Hypothalamus (tissue), 51 donors: ENCODE measurements at places on chromosomes 7 and 10.

DNA sequence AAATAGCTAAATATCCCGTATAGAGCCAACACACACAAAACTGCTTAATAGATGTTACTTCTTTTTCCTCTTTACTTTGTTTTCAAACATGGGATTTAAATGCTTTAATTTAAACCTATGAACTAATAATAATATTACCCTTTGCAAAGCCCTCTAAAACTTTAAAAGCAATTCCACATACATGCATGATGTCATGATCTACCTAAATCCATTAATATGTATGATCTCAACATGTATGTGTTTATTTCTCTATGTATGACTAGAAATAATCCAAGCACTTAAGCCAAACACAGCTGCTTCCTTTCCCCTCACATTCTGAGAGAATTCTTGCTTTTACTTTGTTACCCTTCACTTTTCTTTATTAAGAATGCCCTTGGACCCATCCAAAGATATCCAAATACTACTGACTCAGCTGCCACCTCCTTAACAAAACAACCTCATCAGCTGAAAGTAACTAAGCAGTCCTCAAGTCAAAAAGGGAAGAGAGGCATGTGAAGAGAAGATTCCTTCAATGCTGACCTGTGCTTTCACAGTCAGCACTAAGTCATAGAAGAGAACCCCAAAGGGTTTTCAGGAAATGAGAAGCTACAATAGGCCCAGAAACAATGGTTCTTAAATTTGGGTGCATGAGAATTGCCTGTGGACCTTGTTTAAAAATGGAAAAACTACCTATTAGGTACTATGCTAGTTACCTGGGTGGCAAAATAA is 266.4 kb upstream of the LRGUK start:
- no peak for DNase-seq

- DNase-seq: no peak
Observed at GRCh38 chr7:155808549-155809331, 3.5 kb downstream of the SHH start.

- no peak for DNase-seq
Observed at GRCh38 chr10:36534471-36535002, 590.9 kb upstream of the ANKRD30A start.

DNA sequence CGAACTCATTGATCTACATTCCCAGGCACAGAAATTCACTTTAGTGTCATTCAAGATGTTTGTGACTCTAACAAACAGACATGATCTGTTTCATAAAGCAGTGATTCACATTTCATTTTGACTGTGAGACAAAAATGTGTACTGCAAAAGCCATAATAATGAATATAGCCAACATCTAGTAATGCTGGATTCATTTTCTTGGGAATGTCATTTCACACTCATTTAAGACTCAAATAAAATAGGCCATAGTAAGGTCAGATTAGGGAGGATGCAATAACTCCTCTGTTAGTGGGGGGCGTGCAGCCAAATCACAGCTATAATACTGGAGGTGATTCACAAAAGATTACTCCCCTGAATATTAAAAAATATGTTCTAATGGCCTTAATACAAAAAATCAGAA is 566.6 kb upstream of the ZWINT start:
- no peak for DNase-seq

DNA sequence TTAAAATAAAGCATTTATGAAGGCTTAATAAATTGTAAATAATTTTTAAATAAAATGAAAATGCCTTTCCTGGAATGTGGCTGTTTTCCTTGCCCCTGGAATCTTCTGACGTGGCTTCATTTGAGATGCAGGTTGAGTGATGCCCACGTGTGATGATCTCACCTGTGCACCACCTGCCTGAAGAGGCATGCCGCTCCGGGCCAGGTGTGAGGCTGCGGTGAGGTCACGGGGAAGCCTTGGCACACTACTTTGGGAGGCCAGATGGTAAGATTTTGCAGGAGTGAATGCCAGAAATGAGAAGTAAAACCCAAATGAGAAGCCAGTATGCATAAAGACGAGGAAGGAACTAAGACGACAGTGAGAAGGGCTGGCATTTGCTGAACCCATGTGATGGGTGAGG is 36.2 kb downstream of the GOT1 start:
- no peak for DNase-seq

DNA sequence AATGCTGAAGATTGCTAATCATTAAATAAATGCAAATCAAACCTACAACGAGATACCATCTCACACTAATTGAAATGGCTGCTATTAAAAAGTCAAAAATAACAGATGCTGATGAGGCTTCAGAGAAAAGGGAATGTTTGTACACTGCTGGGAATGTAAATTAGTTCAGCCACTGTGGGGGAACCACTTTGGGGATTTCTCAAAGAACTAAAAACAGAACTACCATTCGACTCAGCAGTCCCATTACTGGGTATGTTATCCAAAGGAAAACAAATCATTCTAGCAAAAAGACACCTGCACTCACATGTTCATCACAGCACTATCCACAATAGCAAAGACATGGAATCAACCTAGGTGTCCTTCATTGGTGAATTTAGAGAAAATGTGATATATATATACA is 379.0 kb upstream of the CNTNAP2 start:
- no peak for DNase-seq

- no peak for DNase-seq
Observed at GRCh38 chr7:55775051-55775420, 87.5 kb downstream of the SEPTIN14 start.

DNA sequence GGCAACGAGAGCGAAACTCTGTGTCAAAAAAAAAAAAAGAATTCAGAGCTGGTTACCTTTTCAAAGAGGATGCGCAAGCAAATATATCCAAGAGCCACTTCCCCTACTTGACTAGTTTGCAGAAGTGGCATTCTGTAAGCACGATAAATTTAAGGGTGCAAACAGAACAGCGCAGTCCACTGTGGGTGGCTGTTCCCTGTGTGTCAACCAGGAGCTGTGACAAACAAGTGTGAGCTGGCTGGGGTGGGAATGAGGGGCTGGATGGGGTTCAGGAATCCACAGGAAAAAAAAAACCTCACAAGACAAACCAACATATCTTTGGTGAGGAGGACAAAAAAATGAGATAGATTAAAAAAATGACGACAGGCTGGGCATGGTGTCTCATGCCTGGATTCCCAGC is 15.9 kb downstream of the GUSB start:
- no peak for DNase-seq
